ENCODE measurements at places on chromosomes 1 and 21. TPM values are rescaled to one million over a fixed set of nuclear protein-coding genes. Genes with fewer than 3 reads are reported as not detected.

Gene KIAA0040
- 34.4 TPM for total RNA-seq

Gene ADGRB2
- total RNA-seq, result 0.79 TPM

Gene STYXL2
- not detected for total RNA-seq

Gene PRSS38
- not detected for total RNA-seq

Gene SEMA4A
- 1.0 TPM for total RNA-seq

Gene HCRTR1
- 0.57 TPM for total RNA-seq

Gene XPR1
- total RNA-seq, result 44.0 TPM

Gene PDIK1L
- 9.4 TPM for total RNA-seq

Gene TMIGD3
- total RNA-seq, result not detected

Data from thoracic aorta endothelial cell (primary cell).